ENCODE measurements at places on chromosomes 1 and 21. TPM values are rescaled to one million over a fixed set of nuclear protein-coding genes. Genes with fewer than 3 reads are reported as not detected.
A peak's percentile ranks its signal among the peaks of the same experiment; 100 is the strongest.

GRCh38 chr1:206824331-206824730 is 41.1 kb upstream of the IL20 start:
- H3K4me1 ChIP-seq: no peaks in the 10 kb centered on the region
- H3K4me3 ChIP-seq: no peak overlapping the region
- peaks cover 39% of the 10 kb centered on the region for H3K27me3 ChIP-seq
- H3K27ac ChIP-seq: no peak overlapping the region

GRCh38 chr1:77316006-77316405 is 34.2 kb downstream of the AK5 start:
- no peaks in the 10 kb centered on the region for H3K27me3 ChIP-seq
- no peak overlapping the region for H3K27ac ChIP-seq
- H3K4me1 ChIP-seq: no peaks in the 10 kb centered on the region
- no peaks in the 10 kb centered on the region for H3K36me3 ChIP-seq
- no peak for DNase-seq

GRCh38 chr1:117059334-117059677 is 820 bp upstream of the TTF2 start:
- DNase-seq: peak; percentile 84
- peaks cover 26% of the 10 kb centered on the region for H3K36me3 ChIP-seq
- no peaks in the 10 kb centered on the region for H3K27me3 ChIP-seq
- H3K27ac ChIP-seq: peak overlapping the region; percentile 92
- H3K4me3 ChIP-seq: peak overlapping the region; percentile 76

- no peak overlapping the region for H3K27ac ChIP-seq
- DNase-seq: no peak
- H3K4me1 ChIP-seq: no peaks in the 10 kb centered on the region
- H3K36me3 ChIP-seq: no peaks in the 10 kb centered on the region
These were observed 49.3 kb downstream of the KANK4 start for GRCh38 chr1:62269851-62270495.

- H3K36me3 ChIP-seq: peaks cover 55% of the 10 kb centered on the region
- H3K27me3 ChIP-seq: no peaks in the 10 kb centered on the region
- no peak for DNase-seq
- H3K4me3 ChIP-seq: no peak overlapping the region
- H3K27ac ChIP-seq: no peak overlapping the region
These were observed 110.4 kb downstream of the DHRS3 start for GRCh38 chr1:12507631-12508030.

DNA sequence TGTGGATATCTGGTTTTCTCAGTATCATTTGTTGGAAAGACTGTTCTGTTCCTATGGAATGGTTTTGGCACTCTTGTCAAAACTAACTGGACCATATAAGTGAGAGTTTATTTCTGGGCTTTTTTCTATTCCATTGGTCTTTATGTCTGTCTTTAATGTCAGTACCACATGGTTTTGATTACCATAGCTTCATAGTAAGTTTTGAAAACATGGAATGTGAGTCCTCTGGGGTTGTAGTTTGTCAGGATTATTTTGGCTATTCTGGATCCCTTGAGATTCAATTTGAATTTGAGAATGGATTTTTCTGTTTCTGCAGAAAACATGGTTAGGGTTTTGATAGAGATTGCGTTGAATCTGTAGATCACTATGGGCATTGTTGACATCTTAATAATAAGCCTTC is 107.9 kb downstream of the ZFYVE9 start:
- no peaks in the 10 kb centered on the region for H3K4me1 ChIP-seq

DNA sequence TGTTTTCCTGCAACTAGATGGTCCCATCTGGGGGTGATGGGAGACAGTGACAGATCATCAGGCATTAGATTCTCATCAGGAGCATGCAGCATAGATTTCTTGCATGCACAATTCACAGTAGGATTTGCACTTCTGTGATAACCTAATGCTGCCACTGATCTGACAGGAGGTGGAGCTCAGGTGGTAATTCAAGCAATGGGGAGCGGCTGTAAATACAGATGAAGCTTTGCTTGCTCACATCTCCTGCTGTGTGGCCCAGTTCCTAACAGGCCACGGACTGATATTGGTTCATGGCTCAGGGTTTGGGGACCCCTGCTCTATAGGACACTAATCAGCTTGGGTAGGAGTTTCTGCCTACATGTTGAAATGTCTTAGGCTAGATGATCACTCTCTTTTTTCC is 320.0 kb downstream of the PRDM2 start:
- DNase-seq: no peak
- H3K36me3 ChIP-seq: no peaks in the 10 kb centered on the region
- peaks cover 2% of the 10 kb centered on the region for H3K27me3 ChIP-seq
- H3K4me3 ChIP-seq: no peak overlapping the region
- no peaks in the 10 kb centered on the region for H3K4me1 ChIP-seq
- H3K27ac ChIP-seq: no peak overlapping the region

DNA sequence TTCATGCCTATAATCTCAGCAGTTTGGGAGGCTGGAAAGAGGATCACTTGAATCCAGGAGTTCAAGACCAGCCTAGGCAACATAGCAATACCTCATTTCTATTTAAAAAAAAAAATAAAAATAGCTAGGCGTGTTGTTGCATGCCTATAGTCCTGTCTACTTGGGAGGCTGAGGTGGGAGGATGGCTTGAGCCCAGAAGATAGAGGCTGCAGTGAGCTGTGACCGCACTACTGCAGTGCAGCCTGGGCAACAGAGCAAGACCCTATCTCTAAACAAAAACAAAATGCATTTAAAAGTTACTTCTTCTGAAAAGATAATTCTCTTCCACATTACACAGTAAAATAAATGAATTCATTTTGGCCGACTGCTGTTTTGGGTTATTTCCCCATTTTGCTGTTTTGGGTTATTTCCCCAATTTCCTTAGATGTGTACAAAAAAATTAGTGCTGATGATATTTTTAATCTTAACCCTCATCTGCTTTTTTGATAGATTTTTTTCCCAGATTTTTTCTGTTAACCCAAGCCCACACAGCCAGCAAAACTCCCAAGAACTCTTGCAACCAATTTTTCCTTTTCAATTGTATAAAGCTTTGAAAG is 23.0 kb upstream of the SAMSN1 start:
- no peaks in the 10 kb centered on the region for H3K27me3 ChIP-seq
- DNase-seq: no peak
- no peak overlapping the region for H3K4me3 ChIP-seq
- H3K27ac ChIP-seq: no peak overlapping the region

GRCh38 chr1:181685211-181685610 is 201.9 kb downstream of the CACNA1E start:
- H3K4me3 ChIP-seq: no peak overlapping the region
- H3K27ac ChIP-seq: no peak overlapping the region
- no peaks in the 10 kb centered on the region for H3K36me3 ChIP-seq
- no peak for DNase-seq
- H3K4me1 ChIP-seq: no peaks in the 10 kb centered on the region

- H3K36me3 ChIP-seq: no peaks in the 10 kb centered on the region
- no peak overlapping the region for H3K4me3 ChIP-seq
- DNase-seq: no peak
- no peak overlapping the region for H3K27ac ChIP-seq
- no peaks in the 10 kb centered on the region for H3K27me3 ChIP-seq
These were observed 108.5 kb upstream of the KCTD3 start for GRCh38 chr1:215458562-215458961.

DNA sequence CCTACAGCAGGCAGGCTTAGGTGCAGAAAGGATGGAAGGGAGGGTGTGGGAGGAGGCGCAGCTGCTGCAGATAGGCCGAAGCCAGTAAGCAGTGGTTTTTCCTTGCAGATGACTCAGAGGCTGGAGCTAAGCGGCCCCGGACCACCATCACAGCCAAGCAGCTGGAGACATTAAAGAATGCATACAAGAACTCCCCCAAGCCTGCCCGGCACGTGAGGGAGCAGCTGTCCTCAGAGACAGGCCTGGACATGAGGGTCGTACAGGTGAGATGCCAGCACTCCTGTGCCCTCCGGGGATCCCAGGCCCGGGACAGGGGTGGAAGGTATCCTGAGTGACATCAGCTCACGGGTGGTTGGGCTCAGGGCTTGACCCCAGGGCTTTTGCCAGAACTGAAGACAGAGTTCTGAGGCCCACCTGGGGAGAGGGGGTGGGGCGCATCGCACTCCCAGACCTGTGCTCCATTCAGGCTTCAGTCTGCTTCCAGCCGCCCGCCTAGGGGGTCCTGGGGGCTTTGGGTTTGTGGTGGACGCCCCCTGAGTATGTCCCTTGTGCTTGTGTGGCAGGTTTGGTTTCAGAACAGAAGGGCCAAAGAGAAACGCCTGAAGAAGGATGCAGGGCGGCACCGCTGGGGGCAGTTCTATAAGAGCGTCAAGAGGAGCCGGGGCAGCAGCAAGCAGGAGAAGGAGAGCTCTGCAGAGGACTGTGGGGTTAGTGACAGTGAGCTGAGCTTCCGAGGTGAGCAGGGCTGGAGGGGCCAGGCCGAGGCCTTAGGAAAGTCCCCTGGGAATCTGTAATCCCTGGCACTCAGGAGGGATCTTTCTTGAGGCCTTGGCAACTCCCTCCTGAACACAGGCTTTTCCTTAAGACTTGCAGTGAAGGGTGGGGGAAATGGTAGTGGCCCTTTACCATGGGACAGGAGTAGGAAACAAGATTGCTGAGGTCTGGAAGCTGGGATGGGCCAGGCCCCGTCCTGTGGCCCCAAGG is 41.5 kb downstream of the LHX4 start:
- DNase-seq: peak; percentile 53
- no peaks in the 10 kb centered on the region for H3K27me3 ChIP-seq
- no peak overlapping the region for H3K27ac ChIP-seq
- peaks cover 16% of the 10 kb centered on the region for H3K4me1 ChIP-seq

DNA sequence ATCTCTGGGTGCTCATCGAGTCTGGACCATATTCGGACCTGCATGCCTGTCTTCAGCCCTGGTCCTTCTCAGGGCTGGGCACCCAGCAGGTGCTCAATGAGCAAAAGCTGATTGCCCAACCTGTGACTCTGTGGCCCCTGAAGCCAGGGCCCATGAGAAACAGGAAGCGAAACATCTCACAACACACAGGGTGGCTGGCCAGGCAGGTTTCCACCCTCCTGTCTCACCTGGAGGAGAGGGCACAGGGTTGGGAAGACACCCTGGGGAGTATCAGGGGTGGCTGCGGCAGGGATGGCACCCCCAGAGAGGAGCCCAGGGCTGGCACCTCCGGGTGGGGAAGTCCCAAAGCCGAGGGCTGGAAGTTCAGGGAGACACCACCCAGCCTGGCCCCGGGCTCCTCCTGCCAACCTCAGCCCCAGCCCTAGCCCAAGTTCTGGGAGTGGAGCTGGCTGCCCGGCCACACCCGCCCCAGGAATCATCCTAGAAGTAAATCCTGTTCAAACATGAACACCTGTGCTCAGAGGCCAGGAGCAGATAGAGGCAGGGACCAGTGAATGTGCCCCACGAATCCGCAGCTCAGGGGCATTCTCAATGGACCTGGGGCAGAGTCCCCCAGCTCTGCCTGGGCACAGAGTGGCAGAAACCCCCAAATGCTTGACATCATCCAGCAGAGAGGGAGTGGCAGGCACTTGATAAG is 54.6 kb downstream of the RAP1GAP start:
- no peaks in the 10 kb centered on the region for H3K27me3 ChIP-seq
- peaks cover 85% of the 10 kb centered on the region for H3K4me1 ChIP-seq
- DNase-seq: no peak
- H3K27ac ChIP-seq: no peak overlapping the region

The AKNAD1 gene
- not detected for total RNA-seq

DNA sequence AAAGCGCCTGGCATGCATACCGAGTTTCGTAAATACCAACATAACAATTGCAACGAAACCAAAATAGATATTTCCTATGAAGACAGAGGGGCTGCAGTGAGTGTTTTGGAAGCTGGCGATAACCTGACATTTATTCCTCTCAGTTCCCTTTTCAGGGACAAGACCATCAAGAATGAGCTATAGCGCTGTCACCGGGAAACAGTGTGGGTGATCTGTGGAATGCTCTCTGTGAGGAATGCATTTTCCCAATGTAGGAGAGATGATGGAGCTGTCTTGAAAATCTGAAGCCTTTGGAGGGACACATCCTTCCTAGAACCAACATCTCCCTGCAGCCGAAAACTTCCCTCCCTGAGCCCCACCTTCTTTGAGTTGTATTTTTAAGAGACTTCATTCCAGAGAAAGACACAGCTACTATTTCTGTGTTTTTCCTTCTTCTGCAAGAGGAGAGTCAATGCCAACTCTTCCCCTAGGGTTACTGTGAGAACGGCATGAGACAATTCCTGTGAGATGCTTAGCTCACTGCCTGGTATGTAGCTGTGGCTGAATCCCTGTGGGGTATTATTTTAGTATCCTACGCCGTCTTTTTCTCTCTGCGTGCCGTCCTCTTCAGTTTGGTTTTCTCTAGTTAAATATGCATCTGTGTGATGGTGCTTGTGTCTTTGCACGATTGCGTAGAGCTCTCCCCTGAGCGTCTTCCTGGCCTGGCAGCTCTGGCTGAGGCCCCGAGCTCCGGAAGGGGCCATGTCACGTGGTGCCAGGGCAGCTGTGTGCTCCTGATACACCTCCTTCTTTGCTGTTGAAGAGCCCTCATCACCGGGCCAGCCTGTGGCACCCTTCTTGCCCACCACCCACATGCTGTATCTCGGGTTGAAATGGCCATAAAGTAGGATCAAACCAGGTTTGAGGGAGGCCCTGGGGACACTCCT is 45.2 kb downstream of the AJAP1 start:
- H3K27me3 ChIP-seq: peaks cover 22% of the 10 kb centered on the region
- H3K4me1 ChIP-seq: no peaks in the 10 kb centered on the region
- H3K36me3 ChIP-seq: no peaks in the 10 kb centered on the region
- no peak for DNase-seq
- no peak overlapping the region for H3K27ac ChIP-seq

The PAQR6 gene
- total RNA-seq: 1.0 TPM

Measured in K562 (cell line).